ENCODE measurements at places on chromosomes 2 and 18.

DNA sequence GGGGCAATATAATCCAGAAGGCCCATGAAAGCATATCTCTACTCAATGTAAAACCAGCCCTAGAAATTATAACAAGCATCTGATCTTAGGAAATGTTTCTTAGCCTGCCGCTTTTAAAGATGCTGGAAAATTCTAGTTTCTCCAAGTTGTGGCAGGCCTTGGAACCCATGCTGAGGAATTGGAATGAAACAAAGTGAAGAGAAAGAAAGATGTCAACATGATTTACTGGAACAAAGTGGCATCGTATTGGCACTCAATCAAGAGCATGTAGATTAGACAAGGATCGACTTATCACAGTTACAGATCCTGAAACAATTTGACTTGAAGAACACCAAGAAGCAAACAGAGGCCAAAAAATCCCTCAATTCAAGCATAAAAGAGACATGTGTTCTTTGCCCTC, 28.7 kb downstream of the CNTNAP5 start:
- no peak for DNase-seq

DNA sequence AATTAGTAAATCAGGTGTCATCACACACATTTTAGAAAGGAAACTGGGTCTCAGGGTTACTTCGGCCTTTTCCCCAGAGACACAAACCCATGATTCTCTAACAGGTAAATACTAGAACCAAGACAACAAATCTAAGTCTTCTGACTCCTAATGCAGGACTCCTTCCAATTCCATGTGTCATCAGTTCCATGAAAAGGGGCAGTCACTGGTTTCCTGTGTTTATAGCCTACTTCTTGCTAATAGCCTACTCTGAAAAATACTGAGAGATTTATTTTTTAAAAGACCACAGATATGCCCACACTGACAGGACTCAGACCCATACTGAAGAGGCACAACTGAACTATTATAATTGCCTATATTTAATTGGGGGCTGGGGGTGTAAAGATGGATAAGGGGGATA, 33.0 kb downstream of the RAB1A start:
- DNase-seq: no peak

GRCh38 chr2:195475336-195475735, 181.7 kb upstream of the SLC39A10 start:
- no peak for DNase-seq

DNA sequence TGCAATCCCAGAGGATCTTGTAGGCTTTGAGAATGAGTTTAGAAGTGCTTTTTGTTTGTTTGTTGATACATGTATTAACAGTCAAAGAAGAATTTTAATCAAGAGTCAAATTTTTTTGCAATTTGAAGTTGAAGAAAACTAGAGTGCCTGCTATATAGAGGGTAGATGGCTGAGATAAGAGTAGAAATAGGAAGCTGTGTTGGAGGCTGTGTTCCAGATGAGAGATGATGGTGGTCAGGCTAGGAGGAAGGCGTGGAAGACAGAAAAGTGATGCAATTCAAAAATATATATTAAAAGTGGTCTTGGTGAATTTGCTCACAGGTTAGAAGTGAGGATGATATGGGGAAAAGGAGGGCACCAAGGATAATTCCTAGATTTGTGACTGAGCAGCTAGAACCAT, 978.3 kb downstream of the BCL11A start:
- DNase-seq: no peak

GRCh38 chr2:21438949-21439348, 315.2 kb downstream of the TDRD15 start:
- DNase-seq: peak; percentile 15

DNA sequence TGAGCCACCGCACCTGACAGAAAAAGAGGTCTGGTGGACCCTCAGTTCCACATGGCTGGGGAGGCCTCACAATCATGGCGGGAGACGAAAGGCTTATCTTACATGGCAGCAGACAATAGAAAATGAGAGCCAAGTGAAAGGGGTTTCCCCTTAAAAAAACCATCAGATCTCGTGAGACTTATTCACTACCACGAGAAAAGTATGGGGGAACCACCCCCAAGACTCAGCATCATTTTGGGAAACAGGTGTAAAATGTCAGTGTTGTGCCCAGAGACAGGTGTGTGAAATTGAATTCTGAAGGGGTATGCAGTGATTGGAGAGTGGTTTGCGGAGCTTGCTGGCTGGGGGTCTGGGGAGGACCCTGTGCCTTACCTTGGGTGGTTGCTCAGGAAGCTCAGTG, 4.6 kb upstream of the D2HGDH start:
- no peak for DNase-seq

DNA sequence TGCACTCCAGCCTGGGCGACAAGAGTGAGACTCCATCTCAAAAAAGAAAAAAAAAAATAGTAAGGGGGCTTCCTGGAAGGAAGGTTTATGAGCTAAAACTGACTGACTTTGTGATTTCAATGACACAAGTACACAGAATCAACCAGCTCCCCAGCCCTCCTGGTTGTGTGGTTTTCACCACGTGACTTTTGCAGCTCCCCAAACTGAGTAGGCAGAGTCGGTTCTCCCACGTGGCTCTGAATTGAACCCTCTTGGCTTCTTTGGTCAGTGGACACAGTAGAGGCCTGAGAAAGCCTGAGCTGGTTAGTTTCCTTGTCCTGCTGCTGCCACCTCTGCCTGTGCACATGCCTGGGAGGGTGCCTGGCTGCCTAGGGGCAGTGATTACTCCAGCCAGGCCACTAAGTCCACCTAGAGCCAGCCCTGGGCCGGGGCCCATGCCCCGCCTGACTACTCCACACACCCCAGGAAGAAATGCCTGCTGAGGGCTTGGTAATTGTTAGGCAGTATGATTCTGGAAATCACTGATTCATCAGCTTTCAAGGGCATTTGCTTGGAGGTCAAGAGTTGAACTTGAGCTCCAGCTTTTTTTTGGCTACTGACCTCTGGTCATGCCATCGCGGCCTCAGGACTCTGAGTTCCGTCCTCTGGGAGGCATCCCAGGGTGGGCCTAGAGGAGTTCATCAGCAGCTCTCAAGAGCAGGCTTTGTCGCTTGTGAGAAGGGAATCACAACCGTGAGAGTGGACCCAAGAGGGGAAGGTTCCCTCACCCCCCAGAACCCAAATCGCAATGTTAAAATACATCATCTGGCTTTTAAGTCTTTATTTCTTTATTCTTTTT, 431.9 kb upstream of the HS6ST1 start:
- DNase-seq: no peak

DNA sequence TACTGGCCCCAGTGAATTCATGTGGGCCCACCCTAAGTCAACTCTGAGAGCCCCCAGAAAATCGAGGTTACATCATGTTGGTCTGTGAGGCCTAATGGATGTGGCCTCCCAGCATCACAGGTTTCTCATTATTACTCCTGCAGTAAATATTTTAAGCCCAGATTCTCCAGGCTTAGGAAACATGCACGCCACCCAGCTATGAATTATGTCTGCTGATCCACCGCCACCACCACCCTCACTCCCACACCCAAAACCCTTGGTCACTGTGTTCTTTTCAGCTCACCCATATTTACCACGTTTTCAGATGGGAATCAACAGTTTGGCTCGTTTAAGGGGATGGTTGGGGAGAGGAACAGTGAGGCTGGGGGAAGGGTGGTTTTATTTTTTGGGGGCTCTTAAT, 128.6 kb downstream of the NCK2 start:
- no peak for DNase-seq

DNA sequence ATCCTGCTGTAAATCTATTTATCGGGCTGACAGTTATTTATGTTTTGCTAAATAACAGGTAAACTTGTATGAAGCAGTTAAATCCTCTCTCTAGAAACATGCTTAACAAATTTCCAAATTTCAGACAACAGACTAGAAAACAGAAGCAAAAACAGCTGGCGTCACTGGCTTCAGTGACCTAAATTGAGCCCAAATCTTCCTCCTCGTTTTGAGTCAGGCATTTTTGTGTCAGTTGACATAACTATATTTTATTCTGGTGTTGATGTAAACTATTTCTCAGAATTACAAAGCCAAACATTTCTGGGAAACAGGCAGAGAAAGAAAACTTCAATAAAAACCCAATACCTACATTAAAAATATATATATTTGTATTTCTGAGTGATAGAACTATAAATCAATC, 21.7 kb downstream of the RBMS1 start:
- no peak for DNase-seq

DNA sequence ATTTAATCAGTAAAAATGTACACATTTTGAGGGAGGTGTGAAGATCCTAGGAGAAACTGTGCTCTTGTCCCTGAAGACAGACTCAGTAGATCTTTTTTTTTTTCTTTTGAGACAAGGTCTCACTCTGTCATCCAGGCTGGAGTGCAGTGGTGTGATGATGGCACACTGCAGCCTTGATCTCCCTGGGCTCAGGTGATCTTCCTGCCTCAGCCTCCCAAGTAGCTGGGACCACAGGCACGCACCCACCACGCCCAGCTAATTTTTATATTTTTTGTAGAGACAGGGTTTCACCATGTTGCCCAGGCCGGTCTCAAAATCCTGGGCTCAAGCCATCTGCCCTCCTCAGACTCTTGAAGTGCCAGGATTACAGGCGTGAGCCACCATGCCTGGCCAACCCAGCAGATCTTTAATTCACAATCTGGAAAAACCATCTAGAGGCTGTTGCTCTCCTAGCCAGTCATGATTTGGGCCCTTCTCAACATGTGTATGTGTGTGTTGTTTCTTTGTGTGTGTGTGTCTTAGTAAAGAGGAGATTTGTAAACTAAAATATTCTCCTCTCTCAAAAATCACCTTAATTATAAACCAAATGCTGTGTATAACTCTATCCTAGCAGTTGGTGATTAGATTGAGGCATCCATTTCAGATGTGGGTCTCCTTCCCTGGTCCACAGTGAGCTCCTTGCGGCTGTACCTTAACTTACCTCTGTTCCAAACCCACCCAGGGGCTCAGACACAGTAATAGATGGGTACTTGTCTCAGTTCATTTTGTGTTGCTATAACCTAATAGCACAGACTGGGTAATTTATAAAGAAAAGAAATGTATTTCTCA, 3.9 kb upstream of the MYCN start:
- DNase-seq: no peak

DNA sequence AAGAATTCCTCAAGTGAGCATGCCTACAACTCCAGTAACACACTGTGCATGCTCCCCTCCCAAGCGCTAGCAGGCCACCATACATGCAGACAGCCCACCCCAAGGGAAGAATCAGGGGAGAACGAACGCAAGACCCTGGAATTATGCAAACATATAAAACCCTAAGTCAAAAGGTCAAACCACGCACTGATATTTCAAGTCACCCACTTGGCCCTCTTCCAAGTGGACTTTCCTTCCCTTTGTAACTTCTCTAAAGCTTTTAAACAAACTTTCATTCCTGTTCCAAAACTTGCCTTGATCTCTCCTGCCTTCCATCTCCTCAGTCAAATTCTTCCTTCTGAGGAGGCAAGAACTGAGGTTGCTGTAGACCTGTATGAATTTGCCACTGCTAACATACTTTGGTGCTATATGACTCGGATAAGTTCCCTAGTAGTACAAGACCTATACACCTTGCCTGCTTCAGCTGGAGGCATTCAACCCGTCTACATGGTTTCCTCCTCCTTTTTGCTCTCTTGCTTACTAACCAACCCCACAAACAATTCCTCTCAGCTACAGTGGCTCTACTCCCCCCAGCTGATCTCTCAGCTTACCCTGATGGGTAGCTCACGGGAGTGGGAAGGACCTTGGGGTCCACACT, 11.1 kb upstream of the RPIA start:
- no peak for DNase-seq

Data from left kidney (tissue), 8 donors.